Dermis blood vessel endothelial cell (primary cell): ENCODE measurements at places on chromosomes 12 and 14. TPM values are rescaled to one million over a fixed set of nuclear protein-coding genes. Genes with fewer than 3 reads are reported as not detected.

GRCh38 chr12:16530268-16530850, 75.6 kb downstream of the LMO3 start:
- no peak for DNase-seq

The GLT8D2 gene
- 3.4 and 4.1 TPM in 2 replicates for total RNA-seq

DNA sequence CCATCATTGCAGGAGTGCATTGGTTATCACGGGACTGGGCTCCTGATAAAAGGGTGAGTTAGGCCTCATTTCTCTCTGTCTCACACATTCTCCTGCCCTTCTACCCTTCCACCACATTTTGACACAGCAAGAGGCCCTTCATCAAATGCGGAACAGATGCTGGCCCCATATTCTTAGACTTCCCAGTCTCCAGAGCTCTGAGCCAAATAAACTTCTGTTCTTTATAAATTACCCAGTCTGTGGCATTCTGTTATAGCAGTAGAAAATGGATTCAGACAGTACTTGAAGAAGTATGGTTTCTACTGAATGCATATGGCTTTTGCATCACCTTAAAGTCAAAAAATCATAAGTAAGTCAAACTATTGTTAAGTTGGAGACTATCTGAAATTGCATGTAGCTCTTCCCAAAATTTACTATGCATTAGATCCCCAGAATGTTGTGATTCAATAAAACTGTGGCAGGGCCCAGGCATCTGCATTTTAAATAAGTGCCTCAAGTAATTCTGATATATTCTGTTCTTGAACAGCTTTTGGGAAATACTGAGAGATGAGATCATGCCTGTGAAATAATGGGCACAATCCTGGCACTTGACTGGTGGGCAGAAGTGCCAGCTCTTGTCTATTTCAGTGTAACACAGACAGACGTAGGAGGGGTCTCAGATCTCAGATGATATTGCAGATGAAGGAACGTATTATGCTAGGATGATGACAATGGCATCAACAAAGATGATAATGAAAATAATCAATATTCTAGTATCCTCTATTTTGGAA, 68.2 kb downstream of the E2F7 start:
- DNase-seq = no peak

DNA sequence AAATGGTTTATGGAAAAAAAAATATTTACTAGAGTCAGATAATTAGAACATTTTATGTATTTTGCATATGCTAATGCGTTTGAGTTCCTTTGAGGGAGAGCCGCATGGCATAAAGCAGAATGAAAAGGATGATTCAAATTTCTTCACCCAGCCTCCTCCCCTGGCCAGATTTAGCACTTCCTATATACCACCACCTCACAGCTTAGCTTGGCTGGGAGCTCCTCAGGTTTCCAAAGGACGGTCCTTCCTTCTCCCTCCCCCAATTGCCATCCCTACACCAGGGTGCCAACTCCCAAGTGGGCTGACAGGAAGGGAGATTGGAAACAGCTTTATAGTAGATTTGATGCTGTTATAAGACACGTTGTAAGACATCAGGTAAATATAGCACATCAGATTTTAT, 157.4 kb downstream of the RGS6 start:
- DNase-seq = no peak

The SLCO1C1 gene
- total RNA-seq = 0.05 TPM in 1 of 2 replicates, not detected in the other

DNA sequence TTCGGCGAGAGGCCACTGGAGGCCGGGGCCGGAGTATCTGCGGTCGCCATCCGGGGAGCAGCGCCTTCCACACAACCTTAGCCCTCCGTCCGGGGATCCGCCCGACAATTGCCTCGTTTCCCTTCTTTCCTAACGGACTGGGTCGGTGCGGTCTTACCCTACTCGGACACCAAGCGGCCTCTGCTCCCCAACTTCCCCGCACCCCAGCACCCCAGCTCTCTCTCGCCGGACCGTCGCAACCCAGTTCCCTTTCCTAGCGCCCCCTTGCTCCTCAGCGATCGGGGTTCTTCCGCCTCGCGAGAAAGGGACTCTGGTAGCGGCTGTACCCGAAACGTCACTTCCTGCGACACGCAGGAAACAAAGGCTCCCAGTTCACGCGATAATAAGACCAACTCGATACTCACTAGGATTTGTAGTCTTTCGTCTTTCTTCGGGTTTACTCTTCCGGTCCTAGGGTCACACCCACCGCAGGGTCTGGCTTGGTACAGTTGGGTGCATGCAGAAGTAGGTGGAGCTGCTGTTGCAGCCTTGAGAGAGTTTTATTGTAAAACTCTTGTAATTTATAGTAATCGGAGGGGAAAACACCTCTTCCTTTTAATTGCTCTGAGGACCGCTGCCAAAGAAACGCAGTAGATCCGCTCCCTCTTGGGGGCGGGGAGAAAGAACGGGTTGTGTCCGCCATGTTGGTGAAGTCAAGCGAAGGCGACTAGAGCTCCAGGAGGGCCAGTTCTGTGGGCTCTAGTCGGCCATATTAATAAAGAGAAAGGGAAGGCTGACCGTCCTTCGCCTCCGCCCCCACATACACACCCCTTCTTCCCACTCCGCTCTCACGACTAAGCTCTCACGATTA, at the start of the genes THAP2 and ZFC3H1:
Gene THAP2 (plus strand): TSS at position 741 of the 850 bp plus-strand sequence. CDS start 209 bp downstream, outside the sequence.
Gene ZFC3H1 (minus strand): TSS at position 288 of the 850 bp plus-strand sequence. CDS start 238 bp downstream, at position 50.
- DNase-seq = peak; percentile 99

- peak; percentile 62 for DNase-seq
These were observed 71.7 kb upstream of the RAP1B start for GRCh38 chr12:68538726-68539614.

GRCh38 chr14:54206516-54206915, 190.3 kb upstream of the CDKN3 start:
- DNase-seq = no peak

DNA sequence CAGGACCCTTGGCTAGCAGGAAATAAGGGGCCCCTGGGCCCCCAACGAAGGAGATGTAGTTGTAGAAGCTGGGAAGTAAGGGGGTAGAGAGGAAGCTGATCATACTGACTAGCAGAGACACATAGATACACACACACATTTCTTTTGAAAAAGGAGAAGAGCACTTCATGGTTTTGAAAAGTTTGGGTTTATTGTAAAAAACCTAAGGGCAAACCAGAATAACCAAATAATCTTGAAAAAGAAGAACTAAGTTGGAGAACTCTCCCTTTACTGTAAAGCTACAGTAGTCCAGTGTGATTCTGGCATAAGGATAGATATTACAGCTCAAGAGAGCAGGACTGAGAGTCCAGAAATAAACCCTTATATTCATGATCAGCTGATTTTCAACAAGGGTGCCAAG, 5.8 kb upstream of the HCAR3 start:
- no peak for DNase-seq

The PIGH gene
- 10.9 and 11.7 TPM in 2 replicates for total RNA-seq

DNA sequence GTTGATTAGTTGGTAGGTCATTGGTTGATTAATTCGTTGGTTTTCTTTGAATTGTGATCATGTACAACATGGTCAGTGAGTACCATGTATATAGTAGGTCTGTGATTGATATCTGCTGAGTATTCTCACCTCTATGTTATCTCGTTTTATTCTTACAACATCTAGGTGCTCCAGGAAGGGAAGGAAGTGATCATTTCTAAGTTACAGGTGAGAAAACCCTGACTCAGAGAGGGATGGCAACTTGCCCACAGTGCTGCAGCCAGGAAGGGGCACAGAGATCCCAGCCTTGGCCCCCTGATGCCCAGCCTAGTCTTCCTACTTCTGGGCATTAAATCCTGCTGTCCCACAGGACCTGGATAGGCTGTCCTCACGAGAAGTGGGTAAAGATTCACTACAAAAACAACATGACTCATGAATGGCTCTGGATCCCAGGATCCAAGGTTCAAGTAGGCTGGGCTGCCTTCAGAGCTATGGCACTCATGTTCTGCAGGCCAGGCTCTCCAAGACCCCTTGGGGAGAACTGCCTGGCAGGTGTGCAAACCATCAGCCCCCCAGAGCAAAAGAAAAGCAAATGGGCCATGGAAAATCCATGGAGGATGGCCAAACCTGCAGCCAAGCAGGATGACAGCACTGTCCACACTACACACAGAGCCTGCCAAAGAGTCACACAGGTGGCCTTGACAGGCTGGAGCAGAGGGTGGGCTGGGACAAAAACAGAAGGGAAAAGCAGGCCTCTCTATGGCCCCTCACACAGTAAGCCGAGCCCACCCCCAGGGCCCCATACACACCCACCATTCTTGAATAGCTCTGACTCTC, 146.2 kb downstream of the BCL11B start:
- no peak for DNase-seq

The FBXO34 gene
- total RNA-seq = 25.2 and 25.7 TPM in 2 replicates

The SLC22A17 gene
- total RNA-seq = 0.84 and 3.7 TPM in 2 replicates

The DIO2 gene
- total RNA-seq = 0.51 TPM in 1 of 2 replicates, not detected in the other

The C12orf75 gene
- total RNA-seq = 15.1 and 23.3 TPM in 2 replicates

The KRT73 gene
- total RNA-seq = not detected in 2 replicates

DNA sequence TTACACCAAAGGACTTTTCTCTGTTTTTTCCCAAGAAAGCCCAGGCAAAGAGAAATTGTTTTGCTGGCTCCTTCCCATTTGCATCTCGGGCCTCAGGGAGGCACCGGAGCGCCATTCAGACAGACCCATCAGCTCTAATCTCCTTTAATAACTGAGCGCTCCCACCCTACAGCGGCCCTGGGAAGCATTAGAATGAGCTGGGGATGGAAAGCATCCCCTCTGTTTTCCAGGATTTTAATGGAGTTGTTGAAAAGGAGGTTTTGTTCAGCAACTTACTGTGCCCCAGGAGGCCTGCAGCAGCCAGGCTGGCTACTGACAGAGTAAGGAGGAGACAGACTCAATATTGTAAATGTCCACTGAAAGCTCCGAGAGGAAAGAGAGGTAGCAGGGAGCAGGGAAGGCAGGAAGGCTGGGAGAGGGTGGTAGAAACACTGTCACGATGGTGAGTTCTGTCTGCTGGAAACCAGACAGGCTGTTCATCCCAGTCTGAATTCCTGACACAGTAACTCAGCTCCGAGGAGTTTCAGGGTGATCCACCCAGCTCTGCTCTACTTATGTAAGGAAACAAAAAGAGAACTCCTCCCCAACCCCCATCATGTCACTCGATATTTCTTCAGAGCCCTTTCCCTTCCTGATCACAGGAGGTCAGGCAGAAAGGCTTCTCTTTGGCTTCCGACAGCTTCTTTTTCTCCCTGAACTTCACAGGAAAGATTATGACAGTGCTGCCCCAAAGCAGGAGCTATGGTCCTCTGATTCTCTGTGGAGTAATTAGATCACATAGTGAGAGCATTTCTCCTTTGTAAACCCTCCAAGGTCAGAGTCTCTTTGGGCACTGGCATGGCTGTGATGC, 62.5 kb upstream of the TMEM132D start:
- no peak for DNase-seq

The HOXC4 gene
- total RNA-seq = not detected in 2 replicates

DNA sequence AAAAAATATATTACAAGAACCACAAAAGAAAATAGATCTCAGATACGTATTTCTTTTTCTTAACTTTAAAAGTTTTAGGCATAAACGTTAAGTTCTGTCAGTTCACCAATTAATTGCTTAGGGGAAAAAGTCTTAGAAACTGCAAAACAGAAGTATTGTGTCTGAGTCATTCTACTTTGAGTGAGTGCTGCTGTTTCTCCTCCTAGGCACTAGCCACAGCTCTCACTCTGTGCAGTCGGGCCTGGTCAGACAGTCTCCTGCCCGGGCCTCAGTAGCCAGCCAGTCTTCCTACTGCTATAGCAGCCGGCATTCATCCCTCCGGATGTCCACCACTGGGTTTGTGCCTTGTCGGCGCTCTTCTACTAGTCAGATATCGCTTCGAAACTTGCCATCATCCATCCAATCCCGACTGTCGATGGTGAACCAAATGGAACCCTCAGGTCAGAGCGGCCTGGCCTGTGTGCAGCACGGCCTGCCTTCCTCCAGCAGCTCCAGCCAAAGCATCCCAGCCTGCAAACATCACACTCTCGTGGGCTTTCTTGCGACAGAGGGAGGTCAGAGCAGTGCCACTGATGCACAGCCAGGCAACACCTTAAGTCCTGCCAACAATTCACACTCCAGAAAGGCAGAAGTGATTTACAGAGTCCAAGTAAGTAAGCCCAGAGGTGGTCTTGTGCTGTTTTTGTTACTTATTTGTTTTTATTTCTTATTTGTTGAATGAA, 201.3 kb downstream of the PCNX1 start:
- DNase-seq = no peak

The TBX3 gene
- 2.4 and 2.5 TPM in 2 replicates for total RNA-seq

DNA sequence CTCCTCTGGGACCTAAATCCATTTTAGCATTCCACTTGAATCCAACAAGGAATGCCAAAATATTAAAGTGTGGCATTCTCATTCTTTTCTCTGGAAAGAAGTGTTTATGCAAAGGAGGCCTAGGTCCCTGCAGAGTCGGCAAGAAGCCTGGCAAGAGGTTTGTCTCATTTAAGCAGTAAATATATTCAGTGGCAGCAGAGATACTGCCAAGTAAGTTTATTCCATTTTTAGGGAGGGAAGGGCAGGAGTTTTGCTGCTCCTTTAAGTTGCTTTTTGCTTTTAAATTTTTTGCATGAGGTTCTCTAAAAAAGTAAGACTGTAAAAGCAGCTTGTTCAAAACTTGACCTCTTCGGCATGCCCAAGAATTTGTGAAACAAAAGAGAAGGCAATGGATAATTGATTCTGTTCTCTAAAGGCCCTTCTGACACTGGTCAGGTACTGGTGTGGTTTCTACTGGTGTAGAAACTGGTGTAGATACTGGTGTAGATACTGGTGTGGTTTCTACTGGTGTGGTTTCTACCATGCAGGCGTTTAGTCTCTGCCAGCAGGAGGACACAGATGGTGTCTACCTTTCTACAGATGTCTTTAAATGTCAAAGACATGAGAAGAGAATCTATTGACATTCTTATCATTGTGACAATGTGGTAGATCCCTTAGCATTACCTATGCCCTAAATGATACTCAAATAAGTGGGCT, 107.3 kb downstream of the SAMD4A start:
- no peak for DNase-seq

The CHFR gene
- total RNA-seq = 50.0 and 50.5 TPM in 2 replicates
